Heart left ventricle (tissue), 16 donors: ENCODE measurements at places on chromosomes 1 and 21. TPM values are rescaled to one million over a fixed set of nuclear protein-coding genes. Genes with fewer than 3 reads are reported as not detected.

The FAM43B gene
- 1.2 TPM for polyA plus RNA-seq

- no peaks in the 10 kb centered on the region for H3K27me3 ChIP-seq
- no peaks in the 10 kb centered on the region for H3K4me1 ChIP-seq
- DNase-seq: no peak
- no peaks in the 10 kb centered on the region for H3K36me3 ChIP-seq
Observed at GRCh38 chr1:245485996-245486395, 331.2 kb downstream of the KIF26B start.

GRCh38 chr1:109290998-109291397 is 8.1 kb upstream of the PSRC1 start:
- DNase-seq: no peak
- H3K27me3 ChIP-seq: no peaks in the 10 kb centered on the region
- H3K4me3 ChIP-seq: no peak overlapping the region
- no peak overlapping the region for H3K27ac ChIP-seq
- no peaks in the 10 kb centered on the region for H3K36me3 ChIP-seq

GRCh38 chr1:234613128-234613875 is 3.3 kb upstream of the IRF2BP2 start:
- H3K36me3 ChIP-seq: no peaks in the 10 kb centered on the region
- H3K27ac ChIP-seq: peak overlapping the region; percentile 94
- no peaks in the 10 kb centered on the region for H3K27me3 ChIP-seq
- H3K4me1 ChIP-seq: peaks cover 26% of the 10 kb centered on the region

GRCh38 chr1:244341455-244342450 is 110.0 kb downstream of the ADSS2 start:
- H3K4me1 ChIP-seq: no peaks in the 10 kb centered on the region
- H3K27ac ChIP-seq: no peak overlapping the region
- no peaks in the 10 kb centered on the region for H3K27me3 ChIP-seq
- H3K36me3 ChIP-seq: no peaks in the 10 kb centered on the region

DNA sequence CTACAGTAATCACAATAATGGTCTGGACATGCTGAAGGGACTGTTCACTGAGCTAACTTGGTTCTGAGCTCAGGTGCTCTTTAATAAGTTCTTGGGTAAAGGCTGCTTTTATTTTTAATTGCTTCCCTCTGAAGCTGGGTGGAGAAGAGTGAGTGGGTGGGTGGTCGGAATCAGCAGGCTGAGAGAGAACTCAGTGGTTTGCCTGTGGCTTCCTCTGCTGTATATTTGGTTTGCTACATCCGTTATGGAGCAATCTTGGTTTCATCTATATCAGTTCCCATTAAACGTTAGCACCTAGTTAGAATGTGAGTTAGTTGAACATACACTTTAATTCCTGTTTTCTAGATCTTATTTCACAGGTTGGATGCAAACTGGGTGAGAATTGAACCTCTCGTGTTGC is 23.3 kb downstream of the CNIH4 start:
- DNase-seq: no peak
- H3K4me3 ChIP-seq: no peak overlapping the region
- H3K27me3 ChIP-seq: no peaks in the 10 kb centered on the region
- H3K27ac ChIP-seq: peak overlapping the region; percentile 73

The SIK1 gene
- polyA plus RNA-seq: 5.7 TPM

DNA sequence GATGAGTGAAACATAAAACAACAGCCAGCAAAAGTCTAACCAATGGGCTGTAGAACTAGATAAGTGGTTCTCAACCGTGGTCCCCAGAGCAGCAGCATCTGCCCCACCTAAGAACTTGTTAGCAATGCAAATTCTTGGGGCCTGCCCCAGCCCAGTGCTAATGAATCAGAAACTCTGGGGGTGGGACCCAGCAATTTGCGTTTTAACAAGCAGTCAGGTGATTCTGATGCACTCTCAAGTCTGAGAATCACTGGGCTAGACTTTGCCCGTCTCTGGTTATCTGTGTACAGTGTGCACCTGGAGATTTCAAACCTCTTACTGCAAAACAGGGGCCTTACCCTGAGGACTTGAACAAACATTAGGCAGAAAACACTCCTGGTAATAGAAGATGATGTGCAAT is 66.5 kb downstream of the PLXNA2 start:
- no peak overlapping the region for H3K4me3 ChIP-seq
- no peaks in the 10 kb centered on the region for H3K27me3 ChIP-seq
- H3K4me1 ChIP-seq: peaks cover 70% of the 10 kb centered on the region

GRCh38 chr1:109620401-109620791 is 759 bp downstream of the AMPD2 start:
- peaks cover 89% of the 10 kb centered on the region for H3K4me1 ChIP-seq
- H3K27me3 ChIP-seq: no peaks in the 10 kb centered on the region
- no peaks in the 10 kb centered on the region for H3K36me3 ChIP-seq
- peak overlapping the region; percentile 46 for H3K4me3 ChIP-seq
- H3K27ac ChIP-seq: peak overlapping the region; percentile 85

The RAP1GAP gene
- 0.75 TPM for polyA plus RNA-seq

The DYRK3 gene
- 26.0 TPM for polyA plus RNA-seq

The FCRL6 gene
- polyA plus RNA-seq: not detected

The CBR3 gene
- polyA plus RNA-seq: 4.2 TPM

DNA sequence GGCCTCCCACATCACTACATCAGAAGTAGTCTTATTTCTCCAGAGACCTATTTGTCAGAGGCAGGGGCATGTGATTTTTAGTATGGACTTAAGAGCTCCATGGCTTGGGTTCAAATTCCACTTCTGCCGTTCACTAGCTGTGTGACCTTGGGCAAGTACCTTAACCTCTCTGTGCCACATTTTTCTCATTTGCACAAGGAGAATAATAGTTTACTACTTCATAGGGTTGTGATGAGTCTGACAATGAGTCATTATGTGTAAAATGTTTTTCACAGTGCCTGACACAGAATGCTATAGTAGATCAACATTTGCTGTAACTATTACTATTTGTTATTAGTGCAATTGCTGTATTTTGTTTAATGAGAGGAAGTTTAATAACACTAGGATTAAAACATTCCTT is 200.6 kb downstream of the PRDM2 start:
- H3K4me1 ChIP-seq: no peaks in the 10 kb centered on the region
- H3K27me3 ChIP-seq: no peaks in the 10 kb centered on the region
- DNase-seq: no peak

The EPHA8 gene
- polyA plus RNA-seq: not detected

The TFF2 gene
- not detected for polyA plus RNA-seq
